Activated naive CD8-positive, alpha-beta T cell treated with anti-CD3 and anti-CD28 coated beads for 36 hours (primary cell): ENCODE measurements at places on chromosomes 6 and 20. TPM values are rescaled to one million over a fixed set of nuclear protein-coding genes. Genes with fewer than 3 reads are reported as not detected.

The IPCEF1 gene
- 16.9 TPM for total RNA-seq

The LY6G5B gene
- 21.4 TPM for total RNA-seq

The DEFB114 gene
- total RNA-seq: not detected

The EDN1 gene
- not detected for total RNA-seq

The ADGRF5 gene
- total RNA-seq: not detected

The GTPBP2 gene
- 49.2 TPM for total RNA-seq

The GPSM3 gene
- total RNA-seq: 71.3 TPM

The MRAP2 gene
- total RNA-seq: not detected

The TTLL9 gene
- total RNA-seq: not detected

The POU5F1 gene
- total RNA-seq: not detected

The PTCHD4 gene
- not detected for total RNA-seq

The ARMC12 gene
- 2.0 TPM for total RNA-seq

- DNase-seq: no peak
- peaks cover 2% of the 10 kb centered on the region for H3K36me3 ChIP-seq
- peaks cover 16% of the 10 kb centered on the region for H3K4me1 ChIP-seq
- H3K27me3 ChIP-seq: no peaks in the 10 kb centered on the region
- H3K27ac ChIP-seq: no peak overlapping the region
These were observed 216.1 kb downstream of the GMDS start for GRCh38 chr6:2029130-2029794.

GRCh38 chr20:43942667-43943285, 28.1 kb downstream of the TOX2 start:
- no peak overlapping the region for H3K27ac ChIP-seq
- H3K36me3 ChIP-seq: no peaks in the 10 kb centered on the region
- H3K4me3 ChIP-seq: no peak overlapping the region
- DNase-seq: no peak

DNA sequence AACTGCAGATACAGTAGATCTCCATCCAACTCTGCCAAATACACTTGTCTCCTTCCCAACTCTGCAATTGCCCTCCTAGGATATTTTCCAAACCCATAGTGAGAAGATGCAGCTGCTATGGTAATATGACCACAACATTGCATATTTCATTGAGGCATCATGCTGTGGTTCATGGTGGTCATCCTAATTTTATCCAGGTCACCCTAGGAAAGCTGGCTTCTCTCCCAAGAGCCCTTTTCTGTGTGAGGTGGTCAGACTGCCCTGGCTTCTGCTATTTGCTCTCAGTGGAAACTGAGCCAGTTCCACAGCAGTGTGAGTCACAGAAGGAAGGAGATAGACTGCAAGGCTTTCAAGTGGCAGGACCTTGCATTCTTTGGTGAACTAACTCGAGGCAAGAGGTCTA, 5.5 kb downstream of the OGFRL1 start:
- no peak overlapping the region for H3K27ac ChIP-seq
- no peak for DNase-seq
- H3K4me1 ChIP-seq: peaks cover 28% of the 10 kb centered on the region
- no peaks in the 10 kb centered on the region for H3K27me3 ChIP-seq
- H3K36me3 ChIP-seq: peaks cover 19% of the 10 kb centered on the region

GRCh38 chr6:145206247-145206907, 528.9 kb downstream of the EPM2A start:
- no peak for DNase-seq
- H3K27me3 ChIP-seq: peaks cover 5% of the 10 kb centered on the region
- H3K4me1 ChIP-seq: no peaks in the 10 kb centered on the region
- H3K27ac ChIP-seq: no peak overlapping the region

- DNase-seq: no peak
- H3K4me3 ChIP-seq: no peak overlapping the region
- H3K36me3 ChIP-seq: peaks cover 38% of the 10 kb centered on the region
- no peaks in the 10 kb centered on the region for H3K27me3 ChIP-seq
- no peak overlapping the region for H3K27ac ChIP-seq
These were observed 2.7 kb upstream of the NECAB3 start for GRCh38 chr20:33676652-33677645.

DNA sequence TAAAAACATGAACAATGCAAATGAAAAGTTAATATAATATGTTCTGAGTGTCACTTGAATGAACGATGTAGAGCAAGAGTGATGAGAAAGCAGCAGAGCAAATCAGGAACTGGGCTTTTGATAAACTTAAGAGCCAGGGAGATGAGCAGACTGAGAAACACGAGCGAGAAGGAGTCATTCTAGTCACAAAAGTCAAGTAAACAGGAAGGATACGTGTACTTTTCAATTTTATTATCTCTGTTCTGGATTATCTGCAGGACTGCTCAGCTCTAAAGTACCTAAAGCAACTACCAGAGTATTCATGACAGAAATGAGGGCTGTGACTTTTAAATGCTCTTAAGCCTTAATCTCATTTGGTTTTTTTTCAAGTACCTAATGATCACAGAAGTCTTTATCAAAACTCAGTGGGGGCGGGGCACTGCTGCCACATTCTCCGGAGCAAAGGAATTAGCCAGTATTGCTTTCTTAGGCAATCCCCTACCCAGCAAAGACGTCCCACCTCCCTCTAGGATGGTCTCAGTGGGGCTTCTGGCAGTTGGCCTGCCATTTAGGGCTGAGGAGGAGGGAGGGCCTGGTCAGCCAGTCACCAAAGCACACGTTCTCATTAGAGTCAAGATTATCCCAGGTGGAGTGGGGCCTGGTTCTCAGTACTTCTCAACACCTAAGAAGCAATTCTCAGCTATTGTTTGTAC, 8.6 kb downstream of the MAN1A1 start:
- H3K4me3 ChIP-seq: no peak overlapping the region
- H3K36me3 ChIP-seq: peaks cover 38% of the 10 kb centered on the region
- DNase-seq: no peak
- no peak overlapping the region for H3K27ac ChIP-seq
- peaks cover 58% of the 10 kb centered on the region for H3K4me1 ChIP-seq

- DNase-seq: no peak
- no peaks in the 10 kb centered on the region for H3K27me3 ChIP-seq
- H3K4me3 ChIP-seq: no peak overlapping the region
- peaks cover 20% of the 10 kb centered on the region for H3K4me1 ChIP-seq
These were observed 6.9 kb downstream of the NELFCD start for GRCh38 chr20:58987790-58988564.

GRCh38 chr6:109738667-109739066, 47.6 kb downstream of the FIG4 start:
- peaks cover 15% of the 10 kb centered on the region for H3K36me3 ChIP-seq
- no peak overlapping the region for H3K27ac ChIP-seq
- H3K4me1 ChIP-seq: no peaks in the 10 kb centered on the region
- DNase-seq: no peak
- no peak overlapping the region for H3K4me3 ChIP-seq

- DNase-seq: no peak
- H3K36me3 ChIP-seq: no peaks in the 10 kb centered on the region
- H3K27ac ChIP-seq: no peak overlapping the region
- no peaks in the 10 kb centered on the region for H3K27me3 ChIP-seq
These were observed 137.1 kb downstream of the PACRG start for GRCh38 chr6:162864911-162865310.

- no peaks in the 10 kb centered on the region for H3K36me3 ChIP-seq
- H3K4me3 ChIP-seq: no peak overlapping the region
- H3K27me3 ChIP-seq: no peaks in the 10 kb centered on the region
These were observed 179.2 kb upstream of the BMP2 start for GRCh38 chr20:6588296-6588695.

- no peak overlapping the region for H3K27ac ChIP-seq
- H3K4me1 ChIP-seq: no peaks in the 10 kb centered on the region
- no peak overlapping the region for H3K4me3 ChIP-seq
- no peak for DNase-seq
These were observed 47.7 kb upstream of the DACT2 start for GRCh38 chr6:168367285-168367751.

DNA sequence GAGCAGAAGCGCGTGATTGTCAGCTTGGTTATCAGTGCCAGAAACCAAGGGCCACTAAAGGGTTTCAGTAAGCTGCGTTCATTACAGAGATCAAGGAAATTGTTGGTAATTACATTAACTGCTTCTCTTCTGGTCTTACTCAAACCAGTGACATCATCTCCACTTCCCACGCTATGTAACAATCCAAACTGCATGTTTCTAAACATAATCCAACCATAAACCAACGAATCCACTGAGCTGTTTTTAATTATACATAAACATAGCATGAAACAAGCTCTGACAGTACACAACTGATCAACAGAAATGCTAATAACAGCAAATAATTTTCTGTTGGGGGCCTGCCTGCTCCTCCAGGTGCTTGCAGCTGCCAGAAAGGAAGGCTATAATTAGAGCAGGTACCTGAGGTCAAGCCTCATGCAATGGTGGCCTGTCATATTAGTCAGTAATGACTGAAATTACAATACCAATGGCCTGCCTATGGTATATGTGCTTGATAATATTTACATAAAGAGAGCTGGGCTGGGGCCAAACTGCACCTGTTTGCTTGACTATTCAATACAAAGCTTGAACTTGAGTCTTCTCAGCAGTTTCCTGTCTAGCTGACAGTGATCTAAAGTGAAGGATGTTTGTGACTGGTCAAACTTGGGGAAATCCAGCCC, 40.1 kb downstream of the ILRUN start:
- H3K4me3 ChIP-seq: peak overlapping the region; percentile 66
- peaks cover 12% of the 10 kb centered on the region for H3K36me3 ChIP-seq
- peak overlapping the region; percentile 79 for H3K27ac ChIP-seq

DNA sequence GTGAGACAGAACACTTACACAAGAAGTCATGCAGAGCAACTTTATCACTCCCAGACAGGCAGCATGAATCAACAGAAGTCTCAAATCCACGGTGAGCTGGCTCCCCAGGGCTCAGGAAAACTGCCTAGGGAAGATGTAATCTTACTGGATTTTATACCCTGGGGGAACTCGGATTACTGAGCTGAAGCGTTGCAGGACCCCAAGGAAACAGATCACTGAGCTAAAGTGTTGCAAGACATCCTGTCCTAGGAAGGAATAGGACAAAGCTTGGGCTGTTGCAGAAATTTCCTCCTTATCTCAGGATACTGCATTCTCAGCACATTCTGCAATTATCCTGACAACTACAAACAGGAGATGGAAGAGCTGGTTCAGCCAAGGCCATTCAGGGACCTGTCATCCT, 224.8 kb downstream of the TFAP2A start:
- no peaks in the 10 kb centered on the region for H3K4me1 ChIP-seq
- H3K27ac ChIP-seq: no peak overlapping the region
- peaks cover 5% of the 10 kb centered on the region for H3K27me3 ChIP-seq
- no peak for DNase-seq
- H3K36me3 ChIP-seq: no peaks in the 10 kb centered on the region
- no peak overlapping the region for H3K4me3 ChIP-seq

DNA sequence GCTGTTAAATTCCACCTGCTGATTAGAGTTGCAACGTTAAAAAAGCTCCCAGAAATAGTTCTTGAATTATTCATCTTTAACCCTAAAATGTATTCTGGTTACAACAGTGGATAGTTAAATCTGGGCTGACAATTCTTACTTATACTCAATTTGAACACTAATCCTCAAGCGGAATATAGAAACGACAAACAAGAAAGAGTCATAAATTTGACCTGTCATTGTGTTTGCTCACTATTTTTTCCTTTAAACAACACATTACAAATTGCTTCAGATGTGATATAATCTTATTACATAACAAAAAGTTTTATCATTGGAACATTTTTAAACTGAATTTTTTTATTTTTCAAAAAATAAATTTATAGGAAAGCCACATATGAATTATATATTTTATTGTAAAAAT, 104.5 kb upstream of the RNF217 start:
- H3K27ac ChIP-seq: no peak overlapping the region
- no peaks in the 10 kb centered on the region for H3K27me3 ChIP-seq
- no peak for DNase-seq
- no peaks in the 10 kb centered on the region for H3K36me3 ChIP-seq

DNA sequence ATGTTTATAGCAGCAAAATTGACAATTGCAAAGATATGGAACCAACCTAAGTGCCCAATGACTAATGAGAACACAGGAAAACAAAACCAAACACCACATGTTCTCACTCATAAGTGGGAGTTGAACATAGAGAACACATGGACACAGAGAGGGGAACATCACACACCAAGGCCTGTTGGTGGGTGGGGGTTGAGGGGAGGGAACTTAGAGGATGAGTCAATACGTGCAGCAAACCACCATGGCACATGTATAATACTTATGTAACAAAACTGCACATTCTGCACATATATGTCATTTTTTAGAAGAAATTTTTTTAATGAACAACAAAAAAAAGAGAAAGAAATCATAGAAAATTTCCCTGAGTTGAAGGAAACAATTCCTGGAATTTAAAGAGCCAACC, 3.9 kb downstream of the EPM2A start:
- H3K4me1 ChIP-seq: peaks cover 23% of the 10 kb centered on the region
- H3K27me3 ChIP-seq: no peaks in the 10 kb centered on the region
- no peak overlapping the region for H3K27ac ChIP-seq
- no peak overlapping the region for H3K4me3 ChIP-seq

GRCh38 chr6:56915832-56916231, 39.1 kb upstream of the BEND6 start:
- no peaks in the 10 kb centered on the region for H3K4me1 ChIP-seq
- DNase-seq: no peak
- H3K27me3 ChIP-seq: peaks cover 7% of the 10 kb centered on the region
- no peak overlapping the region for H3K27ac ChIP-seq

DNA sequence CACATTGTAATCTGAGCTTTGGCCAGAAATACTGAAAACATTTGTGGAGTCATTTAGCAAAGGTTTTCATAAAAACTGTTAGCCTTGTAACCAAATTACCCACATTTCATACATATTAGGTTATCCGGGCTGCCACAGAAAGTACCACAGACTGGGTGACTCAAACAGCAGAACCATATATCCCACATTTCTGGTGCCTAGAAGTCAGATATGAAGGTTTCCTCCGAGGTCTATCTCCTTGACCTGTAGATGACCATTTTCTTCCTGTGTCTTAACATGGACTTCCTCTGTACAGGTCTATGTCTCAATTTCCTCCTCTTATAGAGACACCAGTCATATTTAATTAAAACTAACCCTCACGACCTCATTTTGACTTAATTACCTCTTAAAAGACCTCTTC, 49.5 kb upstream of the SMIM28 start:
- DNase-seq: no peak
- H3K36me3 ChIP-seq: no peaks in the 10 kb centered on the region
- no peak overlapping the region for H3K4me3 ChIP-seq
- H3K4me1 ChIP-seq: no peaks in the 10 kb centered on the region
- H3K27ac ChIP-seq: no peak overlapping the region
